Stimulated activated CD8-positive, alpha-beta memory T cell treated with anti-CD3 and anti-CD28 coated beads, Interleukin-7, amount 100 ng/mL, for 1 hour (primary cell): ENCODE measurements at places on chromosomes 4 and X.

- DNase-seq: no peak
These were observed 17.2 kb downstream of the RXFP1 start for GRCh38 chr4:158538911-158539310.

GRCh38 chrX:51742586-51742985 lies 656 bp upstream of the GSPT2 start:
- DNase-seq: no peak

- no peak for DNase-seq
These were observed 77.0 kb downstream of the ZNF827 start for GRCh38 chr4:145861336-145862318.

DNA sequence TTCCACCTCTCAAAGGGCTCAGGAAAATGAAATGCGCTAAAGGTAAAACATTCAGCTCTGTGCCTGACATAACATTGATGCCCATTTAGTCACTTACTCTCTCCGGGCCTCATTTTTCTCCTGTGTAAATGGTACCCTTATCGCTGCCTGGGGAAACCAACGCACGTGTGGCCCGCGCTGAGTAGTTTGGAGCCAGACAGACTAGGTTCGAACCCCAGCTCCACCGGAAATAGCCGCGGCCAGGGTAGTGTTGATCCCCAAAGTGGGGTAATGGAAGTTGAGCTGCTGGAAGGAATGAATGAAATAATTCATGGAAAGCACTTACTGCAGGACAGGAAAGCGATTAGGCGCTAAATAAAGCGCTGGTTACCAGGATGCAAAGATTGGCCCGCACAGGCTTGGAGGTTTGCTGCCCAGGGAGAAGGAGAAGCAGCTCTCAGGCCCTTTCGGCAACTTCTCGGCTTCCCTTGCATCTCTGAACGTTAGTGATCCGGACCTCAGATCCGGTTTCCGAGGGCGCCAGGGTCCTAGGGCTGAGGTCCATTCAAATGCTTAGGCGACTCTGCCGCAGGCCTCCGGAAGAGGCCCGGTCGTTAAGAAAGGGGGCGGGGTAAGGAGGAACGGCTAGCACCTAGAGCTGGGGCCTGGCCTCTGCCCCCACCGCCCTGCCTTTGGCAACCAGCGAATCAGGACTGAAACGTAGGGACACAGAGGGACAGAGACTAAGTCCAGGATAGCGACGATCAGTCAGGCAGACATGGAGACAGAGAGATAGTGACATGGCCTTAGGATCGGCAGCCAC lies 13.3 kb downstream of the NKX3-2 start:
- DNase-seq: no peak

GRCh38 chr4:20428436-20429160 lies 176.9 kb downstream of the SLIT2 start:
- no peak for DNase-seq

DNA sequence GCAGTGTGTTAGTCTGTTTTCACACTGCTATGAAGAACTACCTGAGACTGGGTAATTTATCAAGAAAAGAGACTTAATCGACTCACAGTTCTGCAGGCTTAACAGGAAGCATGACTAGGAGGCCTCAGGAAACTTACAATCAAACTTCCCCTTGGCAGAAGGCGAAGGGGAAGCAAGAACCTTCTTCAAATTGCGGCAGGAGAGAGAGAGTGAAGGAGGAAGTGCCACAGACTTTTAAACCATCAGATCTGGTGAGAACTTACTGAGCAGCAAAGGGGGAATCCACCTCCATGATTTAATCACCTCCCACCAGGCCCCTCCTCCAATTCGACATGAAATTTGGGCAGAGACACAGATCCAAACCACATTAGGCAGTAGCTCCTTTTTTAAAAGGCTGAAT lies 59.2 kb upstream of the LEF1 start:
- no peak for DNase-seq

DNA sequence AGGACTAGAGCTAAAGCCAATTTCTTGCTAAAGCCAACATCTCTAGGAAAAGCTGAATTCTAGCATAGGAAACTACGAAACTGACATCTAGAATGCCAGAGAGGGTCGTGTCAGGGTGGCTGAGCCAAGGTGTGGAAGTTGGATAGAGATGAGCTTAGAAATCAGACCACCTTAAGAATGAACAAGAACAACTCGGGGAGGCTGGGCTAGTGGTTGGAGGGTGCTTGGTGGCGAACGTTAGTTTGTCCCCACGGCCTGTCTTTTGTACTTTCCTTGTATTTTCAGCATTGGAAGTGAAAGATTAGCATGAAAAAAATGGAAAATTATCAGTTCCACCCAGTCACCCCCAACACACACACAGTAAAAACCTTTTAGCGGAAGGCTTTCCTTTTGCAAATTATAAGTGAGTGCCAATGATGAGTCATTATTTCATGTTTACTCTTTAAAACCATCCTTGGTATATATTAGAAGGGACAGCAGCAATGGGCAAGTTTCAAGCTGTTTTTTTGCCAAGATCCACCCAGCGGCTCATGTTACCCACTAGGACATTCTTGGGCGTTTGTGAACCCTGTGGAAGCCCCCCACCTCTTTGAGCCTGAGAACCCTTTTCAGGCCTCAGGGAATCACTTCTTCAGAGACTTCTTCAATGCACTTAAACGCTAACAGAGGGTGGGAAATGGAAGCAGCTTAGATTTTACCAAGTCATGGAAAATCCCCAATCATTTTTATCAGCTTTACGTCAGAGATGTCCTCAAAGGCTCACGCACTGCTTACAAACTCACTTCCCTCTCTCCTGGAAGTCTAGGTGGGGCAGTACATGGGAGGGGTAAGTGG lies 4.9 kb upstream of the PPEF1 start:
- DNase-seq: no peak

DNA sequence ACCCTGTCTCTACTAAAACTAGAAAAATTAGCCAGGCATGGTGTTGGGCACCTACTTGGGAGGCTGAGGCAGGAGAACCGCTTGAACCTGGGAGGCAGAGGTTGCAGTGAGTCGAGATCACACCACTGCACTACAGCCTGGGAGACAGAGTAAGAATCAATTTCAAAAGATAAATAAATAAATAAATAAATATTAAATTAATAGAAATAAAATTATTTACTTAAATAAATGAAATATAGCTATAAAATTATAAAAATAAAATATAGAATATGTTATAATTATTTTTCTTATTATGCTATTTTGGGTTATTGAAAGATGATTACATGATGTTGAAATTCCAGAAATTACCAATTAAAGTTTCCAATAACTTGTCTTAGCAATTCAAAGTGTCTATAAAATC lies 1029.8 kb upstream of the AGA start:
- no peak for DNase-seq

DNA sequence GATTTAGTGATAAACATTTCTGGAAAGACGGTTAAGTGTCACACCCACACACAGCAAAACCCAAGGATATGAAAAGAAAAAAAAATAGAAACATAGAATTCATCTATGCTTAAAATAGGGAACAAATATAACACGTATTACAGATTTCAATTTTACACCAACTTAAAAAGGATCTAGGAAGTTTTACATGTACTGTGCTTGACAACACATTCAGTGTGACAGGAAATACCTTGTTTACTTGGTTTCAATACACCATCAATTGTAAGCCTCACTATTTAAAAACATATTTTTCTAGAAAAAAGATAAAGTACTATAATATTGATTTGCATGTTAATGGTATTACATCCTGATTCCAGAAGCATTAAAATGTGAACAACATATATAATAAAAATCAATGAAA lies 77.0 kb upstream of the SPRY1 start:
- DNase-seq: no peak

DNA sequence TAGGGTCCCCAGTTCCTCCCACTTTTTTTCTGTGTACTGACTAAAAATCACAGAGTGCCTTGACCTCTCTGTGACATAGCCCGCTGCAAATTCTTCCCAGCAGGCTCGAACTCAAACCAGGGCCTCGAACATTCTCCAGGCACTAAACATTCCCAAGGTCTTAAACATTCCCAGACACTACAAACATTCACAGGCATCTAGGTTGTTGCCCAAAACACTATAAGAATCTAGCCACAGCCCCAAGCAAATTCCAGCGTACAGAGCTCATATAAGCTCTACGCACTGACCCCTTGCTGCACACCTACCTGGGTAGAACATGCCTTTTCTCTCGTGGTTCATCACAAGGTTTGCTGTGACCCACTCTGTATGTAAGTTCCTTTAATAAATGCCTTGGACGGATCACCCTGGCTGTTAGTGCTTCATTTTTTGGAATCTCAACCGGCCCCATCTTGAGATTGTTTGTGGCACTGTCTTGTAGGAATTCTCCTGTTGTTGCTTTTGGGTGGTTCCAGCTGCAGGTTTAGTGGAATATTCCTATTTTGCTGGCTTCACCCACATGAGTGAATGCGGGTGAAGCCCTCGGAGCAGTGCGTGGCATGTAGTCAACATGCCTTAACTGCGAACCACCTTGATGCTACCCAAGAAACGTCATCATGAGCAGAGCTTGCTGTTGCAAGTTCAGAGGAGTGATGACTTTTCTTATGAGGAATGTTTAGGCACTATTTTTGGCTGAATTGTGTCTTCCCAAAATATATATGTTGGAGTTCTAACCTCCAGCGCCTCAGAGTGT lies 230.0 kb downstream of the HS3ST1 start:
- no peak for DNase-seq

GRCh38 chr4:187493661-187494060 lies 501.9 kb upstream of the ZFP42 start:
- no peak for DNase-seq

DNA sequence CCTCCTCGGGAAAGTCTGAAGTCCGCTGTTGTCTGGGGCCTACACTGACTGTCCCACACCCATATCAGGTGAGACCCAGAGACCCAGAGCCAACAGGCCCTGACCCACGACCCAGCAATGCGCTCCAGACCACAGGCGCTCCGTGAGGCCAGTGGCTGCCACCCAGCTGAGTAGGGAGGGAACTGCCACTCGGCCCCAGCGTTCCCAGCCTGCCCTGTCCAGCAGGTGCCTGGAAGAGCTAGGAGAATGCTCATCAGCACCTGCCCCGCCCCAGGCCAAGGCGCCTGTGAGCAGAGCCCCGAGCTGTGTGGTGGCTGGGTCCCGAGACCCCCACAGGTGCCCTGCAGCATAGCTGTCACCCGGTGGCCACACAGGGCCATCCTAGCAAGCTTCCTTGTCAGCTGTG lies 2.7 kb downstream of the SPON2 start:
- no peak for DNase-seq

- no peak for DNase-seq
These were observed 14.1 kb upstream of the SEC24D start for GRCh38 chr4:118849867-118850487.

DNA sequence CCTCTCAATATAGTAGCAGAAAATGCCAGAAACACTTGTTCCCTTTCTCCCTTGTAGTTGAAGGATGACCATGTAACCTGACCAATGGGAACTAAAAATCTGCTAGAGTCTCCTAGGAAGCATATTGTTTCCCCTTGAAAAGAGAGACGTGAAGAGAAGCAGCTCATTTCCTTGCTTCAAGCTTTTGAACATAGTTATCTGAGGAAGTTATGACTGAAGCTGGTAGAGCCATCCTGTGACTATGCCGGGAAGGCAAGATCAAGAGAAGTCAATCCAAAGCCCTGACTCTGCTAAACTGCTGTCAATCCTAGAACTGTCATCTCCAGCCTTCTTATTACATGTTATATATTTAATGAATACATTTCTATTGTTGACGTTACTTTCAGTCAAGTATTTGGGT lies 66.6 kb downstream of the EIF4E start:
- DNase-seq: no peak

DNA sequence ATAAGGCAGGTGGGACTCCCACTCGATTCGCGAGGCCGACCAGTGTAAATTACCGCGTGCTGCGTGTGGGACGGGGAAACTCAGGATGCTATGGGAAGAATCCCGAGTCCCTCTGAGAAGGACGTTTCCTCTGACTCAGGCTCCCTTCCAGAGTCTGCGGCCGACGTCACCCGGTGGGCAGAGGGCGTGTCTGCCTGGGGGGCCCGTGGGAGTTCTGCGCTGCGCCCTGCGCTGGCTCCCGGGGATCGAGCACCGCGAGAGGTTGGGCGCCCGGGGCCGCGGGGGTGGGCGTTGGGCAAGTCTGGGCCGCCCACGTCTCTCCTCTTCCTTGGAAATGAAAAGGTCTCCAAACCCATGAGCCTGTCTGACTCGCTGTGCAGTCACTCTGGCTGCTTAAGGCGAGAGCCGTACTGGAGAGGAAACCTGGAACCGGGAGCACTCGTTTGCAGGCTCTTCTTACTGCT lies 568 bp downstream of the NIPAL1 start:
- DNase-seq: no peak

DNA sequence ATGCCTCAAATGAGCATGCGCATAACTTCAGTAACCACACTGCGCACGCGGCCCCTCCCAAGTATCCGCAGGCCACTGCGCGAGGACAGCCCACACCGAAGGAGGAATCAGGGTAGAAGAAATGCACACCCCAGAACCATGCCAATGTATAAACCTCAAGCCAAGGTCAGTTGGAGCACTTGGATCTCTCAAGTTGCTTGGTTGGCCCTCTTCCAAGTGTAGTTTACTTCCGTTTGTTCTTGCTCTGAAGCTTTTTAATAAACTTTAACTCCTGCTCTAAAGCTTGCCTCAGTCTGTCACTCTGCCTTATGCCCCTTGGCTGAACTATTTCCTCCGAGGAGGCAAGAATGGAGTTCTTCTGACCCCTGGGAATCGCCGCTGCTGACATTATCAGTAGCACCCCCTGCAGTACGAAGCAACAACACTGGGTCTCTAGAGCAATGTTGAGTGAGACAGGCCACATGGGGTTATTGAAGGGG lies 22.0 kb upstream of the SPINK2 start:
- no peak for DNase-seq

DNA sequence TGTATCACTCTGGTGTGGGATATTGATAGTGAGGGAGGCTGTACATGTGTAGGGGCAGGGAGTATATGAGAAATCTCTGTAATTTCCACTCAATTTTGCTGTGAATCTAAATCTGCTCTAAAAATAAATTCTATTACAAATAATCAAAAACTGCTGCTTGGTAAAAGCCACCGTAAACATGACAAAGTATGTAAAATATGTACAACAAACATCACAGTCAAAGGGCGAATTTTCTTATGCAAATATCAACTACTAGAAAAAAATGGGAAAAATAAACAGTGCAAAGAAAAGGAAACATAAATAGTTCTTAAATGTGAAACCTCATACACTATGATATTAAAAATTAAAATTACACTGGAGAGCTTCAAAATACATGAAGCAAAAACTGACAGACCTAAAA lies 105.1 kb upstream of the DCLK2 start:
- no peak for DNase-seq

DNA sequence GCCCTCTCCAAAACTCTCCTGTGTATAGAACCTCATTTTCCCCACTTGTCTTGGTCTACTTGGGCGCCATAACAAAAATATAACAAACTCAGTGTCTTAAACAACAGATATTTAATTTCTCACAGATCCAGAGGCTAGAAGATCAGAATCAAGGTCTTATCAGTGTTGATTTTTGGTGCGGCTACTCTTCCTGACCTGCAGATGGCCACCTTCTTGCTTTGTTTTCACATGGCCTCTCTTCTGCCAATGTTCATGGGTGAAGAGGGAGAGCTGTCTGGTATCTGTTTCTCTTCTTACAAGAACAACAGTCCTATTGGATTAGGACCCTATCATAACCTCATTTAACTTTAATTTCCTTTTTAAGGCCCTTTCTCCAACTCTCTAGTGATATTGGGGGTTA lies 177.3 kb downstream of the PABPC4L start:
- DNase-seq: no peak
